ENCODE measurements at places on chromosomes 3 and 15.

GRCh38 chr3:115351193-115351592, 204.1 kb upstream of the ZBTB20 start:
- no peak for DNase-seq

GRCh38 chr3:182904164-182904563, 76.2 kb downstream of the DCUN1D1 start:
- no peak for DNase-seq

- no peak for DNase-seq
These were observed 223.7 kb downstream of the MAGI1 start for GRCh38 chr3:65814845-65815578.

DNA sequence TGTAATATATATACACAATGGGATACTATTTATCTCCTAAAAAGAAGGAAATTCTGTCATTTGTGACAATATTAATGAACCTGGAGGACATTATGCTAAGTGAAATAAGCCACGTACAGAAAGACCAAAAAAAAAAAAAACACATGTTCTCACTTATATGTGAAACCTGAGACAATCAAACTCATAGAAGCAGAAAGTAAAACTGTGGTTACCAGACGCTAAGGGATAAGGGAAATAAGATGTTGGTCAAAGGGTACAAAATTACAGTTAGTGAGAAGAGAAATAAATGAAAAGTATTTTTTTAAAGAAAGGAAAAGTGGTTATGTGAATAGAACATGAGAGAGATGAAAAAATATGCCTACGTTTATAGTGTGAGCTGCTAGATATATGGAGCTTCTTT, 101.1 kb downstream of the CPNE4 start:
- DNase-seq, result no peak

GRCh38 chr3:149585401-149585726, 72.5 kb downstream of the WWTR1 start:
- DNase-seq, result no peak

DNA sequence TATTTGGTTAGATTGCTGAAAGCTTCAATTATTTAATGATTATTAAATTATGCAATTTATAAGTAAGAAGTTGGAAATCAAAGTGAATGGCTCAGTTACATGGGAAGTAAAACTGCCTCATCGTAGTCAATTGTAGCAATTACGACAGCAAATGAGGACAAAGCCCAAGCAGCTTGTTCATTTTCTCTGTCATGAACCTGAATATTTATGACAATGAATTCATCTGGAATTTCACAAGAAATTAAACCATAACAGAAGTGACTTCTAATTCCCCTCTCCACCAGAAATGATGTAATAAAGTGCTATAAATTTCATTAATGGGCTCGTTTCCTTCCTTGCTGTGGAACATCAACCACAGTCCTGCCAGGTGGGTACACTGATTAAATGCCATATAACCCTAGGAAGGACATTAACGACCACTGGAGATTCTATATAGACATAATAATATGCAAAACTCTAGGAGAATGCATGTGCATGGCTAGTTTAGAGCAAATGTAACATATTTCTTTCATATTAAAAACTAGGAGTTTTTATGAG, 273.8 kb upstream of the DCBLD2 start:
- DNase-seq, result no peak

DNA sequence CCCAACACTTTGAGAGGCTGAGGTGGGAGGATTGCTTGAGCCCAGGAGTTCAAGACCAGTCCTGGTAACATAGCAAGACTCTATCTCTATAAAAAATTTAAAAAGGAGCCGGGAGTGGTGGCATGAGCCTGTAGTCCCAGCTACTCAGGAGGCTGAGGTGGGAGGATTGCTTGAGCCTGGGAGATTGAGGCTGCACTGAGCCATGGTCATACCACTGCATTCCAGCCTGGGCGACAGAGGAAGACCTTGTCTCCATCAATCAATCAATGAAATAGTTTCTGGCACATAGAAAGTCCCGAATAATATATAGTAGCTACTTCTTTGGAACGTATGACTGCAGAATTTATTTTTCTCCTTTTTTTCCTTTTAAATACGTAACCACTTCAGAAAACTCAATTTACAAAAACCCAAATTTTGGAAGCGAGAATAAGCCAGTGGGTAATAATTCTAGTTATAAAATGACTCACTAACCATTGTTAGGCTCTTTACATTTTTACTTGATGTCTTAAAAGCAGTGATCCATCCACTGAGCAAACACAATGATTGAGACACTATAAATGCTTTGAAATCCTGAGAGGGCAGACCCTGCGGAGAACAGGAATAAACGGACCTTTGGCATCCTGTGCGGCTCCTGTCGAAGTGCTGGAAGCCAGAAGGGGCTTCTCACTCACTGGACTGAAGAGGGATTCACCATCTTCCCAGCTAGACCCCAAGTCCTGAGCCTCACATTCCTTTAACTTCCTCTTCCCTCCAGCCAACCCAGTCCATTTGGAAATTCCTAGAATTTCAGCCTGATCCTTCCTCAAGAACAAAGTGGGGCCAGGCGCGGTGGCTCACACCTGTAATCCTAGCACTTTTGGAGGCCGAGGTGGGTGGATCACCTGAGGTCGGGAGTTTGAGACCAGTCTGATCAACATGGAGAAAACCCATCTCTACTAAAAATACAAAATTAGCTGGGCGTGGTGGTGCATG, 68.4 kb upstream of the MFGE8 start:
- no peak for DNase-seq

- DNase-seq, result no peak
These were observed at the start of gene FAM240A for GRCh38 chr3:46612324-46612723. FAM240A (plus strand) TSS chr3:46612525; CDS start chr3:46612684, 159 bp downstream.

- DNase-seq, result no peak
These were observed 8.7 kb downstream of the SEMA3F start for GRCh38 chr3:50163572-50164455.

DNA sequence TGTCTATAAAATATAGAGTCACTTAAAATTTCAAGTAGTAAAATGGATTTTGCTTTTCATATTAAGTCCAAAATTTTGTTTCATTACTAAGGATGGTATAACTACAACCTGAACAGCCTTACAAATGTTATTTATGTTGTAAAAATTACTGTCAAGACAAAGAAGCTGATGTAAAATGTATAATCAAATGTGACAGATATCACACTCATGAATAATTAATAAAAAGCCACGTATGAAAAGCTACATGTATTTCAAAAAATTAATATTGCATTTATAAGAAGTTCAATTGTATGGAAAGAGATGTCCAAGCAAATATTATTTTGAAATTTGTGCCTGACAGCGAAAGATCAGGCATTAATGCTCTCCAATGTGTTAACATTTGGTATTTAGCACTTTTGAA, 48.9 kb downstream of the KBTBD8 start:
- DNase-seq, result no peak

Measured in CD4-positive, alpha-beta T cell treated with Interleukin-2 at 100 ng/mL for 4 hours (primary cell).